ENCODE measurements at places on chromosomes 3 and 15.

DNA sequence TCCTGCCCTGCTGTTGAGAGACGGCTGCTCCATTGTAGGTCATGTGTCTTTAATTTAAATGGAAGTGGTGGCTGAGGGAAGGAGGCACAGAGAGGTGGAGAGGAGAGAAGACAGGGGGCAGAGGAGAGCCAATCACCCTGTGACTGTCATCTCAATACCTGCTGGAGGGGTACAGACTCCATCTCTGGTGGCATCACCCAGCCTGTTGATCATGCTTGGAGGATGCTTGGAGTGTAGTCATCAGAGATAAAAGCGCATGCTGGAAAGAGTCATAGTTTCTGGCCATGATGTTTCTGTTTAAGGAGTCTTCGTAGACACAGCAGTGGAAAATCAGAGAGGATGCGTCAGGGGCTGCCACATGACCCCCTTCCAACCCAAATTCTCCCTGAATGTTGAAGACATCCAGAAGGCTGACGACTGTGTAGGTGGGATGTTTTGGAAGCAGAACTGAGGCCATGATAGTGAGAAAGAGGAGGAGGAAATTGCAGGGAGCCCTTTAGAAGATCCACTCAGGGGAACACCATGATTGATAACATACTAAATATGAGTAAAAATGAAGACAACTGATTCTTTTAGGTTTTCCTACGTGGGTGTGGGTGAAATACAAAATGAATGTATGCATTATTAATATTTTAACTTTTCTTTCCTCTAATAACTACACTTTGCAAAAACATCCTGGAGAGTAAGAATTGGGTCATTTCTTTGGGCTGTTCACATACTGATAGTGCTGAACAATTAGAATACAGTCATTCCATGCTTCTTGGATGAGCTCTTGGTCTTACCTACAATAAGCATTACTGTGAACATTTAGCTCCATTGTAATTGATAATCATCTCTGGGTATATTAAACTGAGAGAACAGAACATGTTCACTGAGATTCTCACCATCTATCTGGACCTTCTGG, 210.6 kb upstream of the ATP10A start:
- no peak for DNase-seq

- no peak for DNase-seq
Observed at GRCh38 chr15:72907733-72908132, 124.2 kb upstream of the ADPGK start.

GRCh38 chr3:125496701-125497100, 23.3 kb downstream of the SNX4 start:
- DNase-seq = no peak

- DNase-seq = no peak
Observed at GRCh38 chr3:64049136-64049535, 25.8 kb upstream of the PSMD6 start.

GRCh38 chr3:102255736-102256135, 179.1 kb upstream of the ZPLD1 start:
- DNase-seq = no peak

DNA sequence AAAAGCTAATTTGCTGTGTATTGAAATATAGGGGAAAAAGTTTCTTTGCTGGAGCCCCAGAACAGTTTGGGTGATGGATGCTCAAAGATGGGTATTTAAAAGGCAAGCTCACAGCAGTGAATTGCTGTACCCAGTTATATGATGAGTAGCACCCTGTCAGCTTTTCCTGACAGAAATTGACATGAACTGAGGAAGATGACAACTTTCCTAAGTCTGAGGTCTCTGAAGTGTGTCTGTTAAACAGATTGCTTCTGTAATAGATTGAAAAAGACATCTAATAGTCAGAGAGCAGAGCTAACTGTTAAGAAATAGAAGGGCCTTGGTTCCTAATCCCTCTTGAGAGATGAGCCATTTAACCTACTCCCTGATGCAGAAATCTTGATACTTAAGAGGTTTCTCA, 1278.0 kb upstream of the ALCAM start:
- DNase-seq = no peak

GRCh38 chr3:138578961-138579574, 15.0 kb downstream of the CEP70 start:
- DNase-seq = no peak

GRCh38 chr3:19735111-19735510, 198.9 kb downstream of the EFHB start:
- DNase-seq = no peak

GRCh38 chr15:49926740-49927139, 192.3 kb downstream of the ATP8B4 start:
- DNase-seq = no peak

GRCh38 chr3:89098964-89099585, 8.3 kb upstream of the EPHA3 start:
- DNase-seq = no peak

All from NCI-H1930 (cell line).